ENCODE measurements at places on chromosomes 16 and 17.

- no peak for DNase-seq
Observed at GRCh38 chr16:79168321-79168720, 432.2 kb downstream of the MAF start.

GRCh38 chr17:50495918-50496317 lies 12.3 kb upstream of the MYCBPAP start:
- DNase-seq = no peak

- no peak for DNase-seq
Observed at GRCh38 chr16:86335266-86336172, 174.8 kb upstream of the FOXF1 start.

- DNase-seq = no peak
Observed at GRCh38 chr16:69620573-69620972, 54.8 kb downstream of the NFAT5 start.
